IPS DF 6.9 (cell line): ENCODE measurements at places on chromosomes 1 and 21.

DNA sequence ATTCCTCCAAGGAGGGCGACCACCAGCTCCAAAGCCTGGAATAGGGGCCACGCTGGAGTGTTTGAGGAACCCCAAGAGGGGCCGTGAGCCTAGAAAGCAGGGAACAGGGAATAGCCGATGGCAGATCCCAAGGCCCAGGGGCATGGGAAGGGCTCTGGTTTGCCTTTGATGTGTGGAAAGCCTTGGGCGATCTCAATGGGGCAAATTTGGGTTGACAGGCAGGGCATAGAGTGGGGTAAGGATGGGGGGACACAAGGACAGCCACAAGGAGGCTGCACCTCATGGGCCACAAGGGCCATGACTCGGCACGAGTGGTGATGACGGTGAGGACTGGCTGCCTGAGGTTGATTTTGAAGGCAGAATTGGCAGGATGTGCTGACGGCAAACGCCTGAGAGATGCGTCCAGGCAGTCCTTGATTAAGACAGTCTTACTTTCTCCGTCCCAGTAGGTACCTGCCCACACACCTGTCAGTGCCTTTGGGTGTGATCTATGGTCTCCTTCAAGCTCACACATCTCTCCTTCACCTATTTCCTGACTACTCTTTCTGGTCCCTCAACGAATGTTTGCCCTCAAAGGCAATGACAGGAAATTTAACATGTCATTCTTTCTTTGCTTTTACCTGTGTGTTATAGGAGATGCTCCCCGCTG, 2.0 kb upstream of the TMPRSS3 start:
- no peak for DNase-seq

- DNase-seq, result no peak
Measured at GRCh38 chr21:33414068-33414467, 10.9 kb downstream of the IFNGR2 start.

DNA sequence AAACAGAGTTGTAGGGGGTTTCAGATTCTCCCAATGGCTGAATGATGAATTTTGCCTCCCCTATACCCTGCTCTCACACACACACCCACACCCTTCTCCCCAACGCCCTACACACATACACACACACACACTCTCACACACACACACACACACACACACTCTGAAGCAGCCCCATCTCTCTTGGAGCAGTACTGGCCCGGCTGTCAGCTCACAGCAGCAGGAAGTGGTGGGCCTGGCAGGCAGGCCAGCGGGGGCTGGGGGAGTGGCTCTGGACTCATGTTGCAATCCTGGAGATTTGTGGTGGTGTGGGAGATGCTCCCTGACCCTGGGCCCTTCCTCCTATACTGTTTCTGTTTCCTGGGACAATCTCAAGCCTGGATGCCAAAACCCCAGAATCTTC, 2.2 kb downstream of the IKBKE start:
- no peak for DNase-seq

GRCh38 chr1:96424877-96425276, 296.7 kb upstream of the PTBP2 start:
- no peak for DNase-seq

DNA sequence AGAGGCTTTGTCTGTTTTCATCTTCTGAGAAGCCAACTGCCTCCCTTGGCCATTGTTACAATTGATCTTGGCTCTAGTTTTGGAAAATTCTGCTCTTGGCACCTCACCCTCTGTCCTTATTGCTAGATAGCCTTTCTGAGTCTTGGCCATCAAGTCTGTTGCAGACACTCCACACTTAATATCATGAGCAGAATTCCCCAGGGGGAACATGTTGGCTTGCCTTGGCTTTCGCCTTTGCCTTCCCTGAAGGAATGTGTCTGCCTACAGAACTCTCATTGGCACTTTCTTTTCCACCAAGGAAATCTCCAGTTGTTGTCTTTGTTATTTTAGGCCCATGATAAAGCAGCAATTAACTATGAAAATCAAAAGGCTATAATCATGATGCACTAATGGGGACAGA, 42.7 kb upstream of the LDLRAP1 start:
- DNase-seq, result no peak

DNA sequence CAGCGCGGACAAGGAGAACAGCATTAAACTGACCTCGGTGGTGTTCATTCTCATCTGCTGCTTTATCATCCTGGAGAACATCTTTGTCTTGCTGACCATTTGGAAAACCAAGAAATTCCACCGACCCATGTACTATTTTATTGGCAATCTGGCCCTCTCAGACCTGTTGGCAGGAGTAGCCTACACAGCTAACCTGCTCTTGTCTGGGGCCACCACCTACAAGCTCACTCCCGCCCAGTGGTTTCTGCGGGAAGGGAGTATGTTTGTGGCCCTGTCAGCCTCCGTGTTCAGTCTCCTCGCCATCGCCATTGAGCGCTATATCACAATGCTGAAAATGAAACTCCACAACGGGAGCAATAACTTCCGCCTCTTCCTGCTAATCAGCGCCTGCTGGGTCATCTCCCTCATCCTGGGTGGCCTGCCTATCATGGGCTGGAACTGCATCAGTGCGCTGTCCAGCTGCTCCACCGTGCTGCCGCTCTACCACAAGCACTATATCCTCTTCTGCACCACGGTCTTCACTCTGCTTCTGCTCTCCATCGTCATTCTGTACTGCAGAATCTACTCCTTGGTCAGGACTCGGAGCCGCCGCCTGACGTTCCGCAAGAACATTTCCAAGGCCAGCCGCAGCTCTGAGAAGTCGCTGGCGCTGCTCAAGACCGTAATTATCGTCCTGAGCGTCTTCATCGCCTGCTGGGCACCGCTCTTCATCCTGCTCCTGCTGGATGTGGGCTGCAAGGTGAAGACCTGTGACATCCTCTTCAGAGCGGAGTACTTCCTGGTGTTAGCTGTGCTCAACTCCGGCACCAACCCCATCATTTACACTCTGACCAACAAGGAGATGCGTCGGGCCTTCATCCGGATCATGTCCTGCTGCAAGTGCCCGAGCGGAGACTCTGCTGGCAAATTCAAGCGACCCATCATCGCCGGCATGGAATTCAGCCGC, 2.5 kb downstream of the S1PR1 start:
- no peak for DNase-seq

DNA sequence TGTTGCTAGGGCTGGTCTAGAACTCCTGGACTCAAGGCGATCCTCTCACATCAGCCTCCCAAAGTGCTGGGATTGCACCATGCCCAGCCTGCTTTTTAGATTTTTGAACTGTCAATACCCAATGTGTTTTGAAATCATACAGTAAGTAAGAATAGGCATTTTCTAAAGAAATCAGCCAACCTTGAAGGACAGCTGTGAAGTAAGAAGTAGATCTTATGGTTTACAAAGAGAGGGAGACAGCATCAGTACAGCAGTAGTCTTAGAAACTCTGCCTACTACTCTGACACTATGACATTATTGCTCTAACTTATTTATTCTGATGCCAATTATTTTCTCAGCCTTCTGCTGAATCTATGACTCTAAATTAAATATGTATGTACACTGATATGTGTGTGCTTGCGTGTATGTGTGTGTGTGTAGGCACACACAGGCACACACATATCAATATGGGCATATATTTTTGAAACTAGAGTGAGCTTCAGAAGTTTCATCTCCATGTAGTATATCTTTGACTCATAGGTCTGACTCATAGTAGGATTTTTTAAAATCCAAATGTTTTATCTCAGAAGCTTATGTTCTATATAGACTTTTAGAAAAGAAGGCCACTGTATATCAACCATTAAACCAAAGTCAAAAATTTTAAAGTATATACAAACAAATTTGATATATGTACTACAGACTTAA, 140.4 kb downstream of the COL24A1 start:
- no peak for DNase-seq

DNA sequence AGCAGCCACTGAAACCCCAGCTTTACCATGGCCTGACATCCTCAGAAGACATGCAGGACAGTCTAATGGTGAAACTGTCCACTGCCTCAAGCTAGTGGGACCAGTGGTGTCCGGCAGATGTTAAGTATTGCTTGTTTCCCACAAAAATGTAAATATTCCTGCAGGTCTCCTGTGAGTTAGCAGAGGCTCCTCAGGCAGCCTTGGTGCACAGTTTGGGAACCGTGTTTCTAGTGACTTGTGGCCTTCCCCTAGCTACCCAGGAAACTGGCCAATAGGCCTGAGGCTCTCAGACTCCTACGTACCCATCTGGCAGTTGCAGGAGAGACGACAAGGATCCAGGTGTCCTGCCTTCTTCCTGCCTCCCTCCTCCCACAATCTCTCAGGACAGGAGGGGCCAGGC, 142.4 kb downstream of the CAMTA1 start:
- no peak for DNase-seq

- DNase-seq, result no peak
Measured at GRCh38 chr1:225735252-225736149, 42.1 kb upstream of the SRP9 start.

DNA sequence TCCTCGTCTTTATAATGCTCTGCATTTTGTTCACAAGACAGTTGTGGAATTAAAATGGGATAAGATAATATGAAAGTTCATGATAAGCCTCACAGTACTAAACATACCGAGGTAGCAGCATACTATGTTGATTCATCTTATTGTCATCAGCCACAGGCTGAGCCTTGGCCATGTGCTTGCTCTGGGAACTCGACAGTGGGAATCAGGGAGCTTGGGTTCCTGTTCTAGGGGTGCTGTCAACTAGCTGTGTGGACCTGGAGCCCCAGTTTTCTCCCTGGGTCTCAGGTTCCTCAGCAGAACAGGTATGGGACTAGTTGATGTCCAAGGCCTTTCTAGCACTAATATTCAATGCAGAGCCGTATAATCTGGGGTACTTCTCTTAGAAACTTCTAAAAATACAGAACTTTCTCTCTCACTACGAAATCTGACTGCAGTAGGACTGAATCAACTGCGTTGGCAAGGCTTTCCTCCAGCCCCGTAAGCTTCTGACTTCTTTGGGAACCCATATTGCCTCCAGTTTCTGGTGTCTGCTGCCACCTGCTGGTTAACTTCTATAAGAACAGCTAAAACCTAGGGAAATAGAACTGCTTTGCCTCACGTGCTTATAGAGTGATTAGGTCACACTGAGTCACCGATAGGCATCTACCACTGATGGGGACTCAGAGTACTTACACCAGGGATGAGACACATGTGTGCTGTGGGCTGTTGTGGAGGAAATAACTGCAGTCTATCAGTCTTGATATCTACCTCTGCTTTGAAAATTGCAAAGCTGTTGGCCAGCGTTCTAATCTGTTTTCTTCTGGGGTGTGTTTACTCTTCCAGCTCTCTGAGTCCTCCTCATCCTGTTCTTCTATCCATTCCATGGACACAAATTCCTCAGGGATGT, 110.9 kb downstream of the RGL1 start:
- peak; percentile 77 for DNase-seq

DNA sequence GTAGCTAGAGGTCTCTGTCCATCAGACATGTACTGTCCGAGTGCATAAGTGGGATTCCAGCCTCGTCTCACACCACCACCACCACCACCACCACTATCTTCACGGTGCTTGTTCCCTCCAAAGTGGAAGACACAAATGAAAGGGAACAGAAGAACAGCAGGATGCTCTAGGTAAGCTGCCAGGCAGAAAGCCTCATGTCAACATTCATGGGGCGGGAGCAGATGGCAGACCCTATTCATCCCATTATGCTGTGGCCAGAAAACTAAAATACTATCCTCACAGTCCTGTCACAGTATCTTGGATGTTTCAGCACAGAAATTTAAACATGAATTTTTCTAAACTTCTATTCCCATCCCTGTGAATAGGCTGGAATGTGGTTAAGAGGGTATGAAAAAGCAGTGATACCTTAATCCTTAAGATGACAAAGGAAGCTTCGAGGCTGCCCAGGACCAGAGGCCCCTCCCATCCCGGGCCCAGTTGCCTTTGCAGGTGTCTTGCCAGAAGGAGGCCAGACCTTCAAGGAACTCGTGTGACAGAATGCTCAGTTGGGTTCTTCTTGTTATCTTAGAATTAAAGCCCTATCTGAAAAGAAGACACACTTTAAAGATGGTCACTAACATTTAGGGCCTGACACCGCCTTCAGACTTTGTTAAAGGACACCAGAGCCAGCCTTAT, 24.7 kb downstream of the APCS start:
- DNase-seq, result no peak

GRCh38 chr1:24506691-24507381, 4.2 kb downstream of the RCAN3 start:
- no peak for DNase-seq

DNA sequence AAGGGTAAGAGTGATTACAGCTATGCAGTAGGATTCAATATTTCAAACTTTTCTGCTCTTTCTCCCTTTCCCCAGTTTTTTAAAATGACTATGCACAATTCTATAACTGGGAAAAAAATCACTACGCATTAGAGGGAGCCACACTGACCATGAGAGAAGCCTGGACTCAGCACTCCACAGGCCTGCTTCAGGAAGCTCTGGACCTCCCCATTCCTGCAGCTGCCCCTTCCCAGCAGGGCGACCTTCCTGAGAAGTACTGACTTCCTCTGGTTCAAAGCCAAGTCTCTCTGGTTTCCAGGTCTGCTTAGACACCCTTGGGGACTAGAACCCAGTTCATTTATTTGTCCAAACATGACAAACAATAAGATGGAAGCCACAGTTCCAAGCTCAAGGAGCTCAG, 42.0 kb upstream of the CLSTN1 start:
- DNase-seq, result no peak

GRCh38 chr1:15432324-15432723, 5.9 kb upstream of the CTRC start:
- no peak for DNase-seq

- DNase-seq, result no peak
Measured at GRCh38 chr1:184422490-184423233, 35.8 kb downstream of the C1orf21 start.

DNA sequence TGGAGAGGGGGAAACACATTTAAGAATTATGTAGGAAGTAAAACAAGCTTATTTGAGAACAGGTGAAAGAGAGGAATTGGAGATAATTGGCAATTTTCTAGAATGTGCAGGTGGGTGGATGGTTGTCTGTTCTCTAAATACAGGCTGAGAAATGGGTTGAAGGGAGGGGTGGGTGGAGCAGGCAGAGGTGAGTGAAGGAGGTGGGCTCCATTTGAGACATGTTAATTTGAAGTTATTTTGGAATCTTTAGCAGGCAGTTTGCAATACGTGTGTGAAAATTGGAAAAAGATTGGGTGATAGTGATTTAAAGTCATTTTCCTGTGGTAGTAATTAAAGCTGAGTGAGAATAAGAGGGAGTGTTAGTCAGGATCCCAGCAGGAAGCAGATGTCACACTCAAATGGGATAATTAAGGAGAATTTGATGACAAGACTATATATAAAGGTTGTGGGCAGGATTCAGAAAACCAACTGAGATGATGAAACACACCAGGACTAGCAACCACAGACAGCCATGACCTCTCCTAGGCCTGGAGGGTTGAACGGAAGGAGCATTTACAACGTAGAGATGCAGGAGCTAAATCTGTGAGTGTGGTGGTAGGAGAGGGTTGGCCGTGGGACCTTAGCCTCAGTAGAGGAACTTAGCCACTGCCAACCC, 40.6 kb downstream of the CHRM3 start:
- DNase-seq, result no peak

GRCh38 chr1:186873687-186874086, 44.9 kb downstream of the PLA2G4A start:
- DNase-seq, result no peak

GRCh38 chr1:224698015-224698451, 81.9 kb downstream of the CNIH3 start:
- DNase-seq, result no peak
